ENCODE measurements at places on chromosomes 6 and 20.

DNA sequence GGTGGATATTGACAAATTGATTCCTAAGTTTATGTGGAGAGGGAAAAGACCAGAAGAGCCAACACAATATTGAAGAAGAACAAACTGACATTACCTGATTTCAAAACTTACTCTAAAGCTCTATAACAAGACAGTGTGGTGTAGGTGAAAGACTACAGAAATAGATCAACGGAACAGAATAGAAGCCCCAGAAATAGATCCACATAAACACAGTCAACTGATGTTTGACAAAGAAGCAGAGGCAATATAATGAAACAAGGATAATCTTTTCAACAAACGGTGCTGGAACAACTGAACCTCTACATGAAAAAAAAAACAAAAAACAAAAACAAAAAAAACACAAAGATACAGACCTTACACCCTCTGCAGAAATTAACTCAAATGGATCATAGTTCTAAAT lies 50.2 kb downstream of the MAP3K5 start:
- no peaks in the 10 kb centered on the region for H3K36me3 ChIP-seq
- H3K27me3 ChIP-seq: peaks cover 3% of the 10 kb centered on the region
- peaks cover 9% of the 10 kb centered on the region for H3K4me1 ChIP-seq
- no peak overlapping the region for H3K27ac ChIP-seq
- H3K4me3 ChIP-seq: no peak overlapping the region

- peaks cover 3% of the 10 kb centered on the region for H3K27me3 ChIP-seq
- DNase-seq: no peak
Measured at GRCh38 chr6:13526357-13526726, 38.9 kb upstream of the GFOD1 start.

- H3K4me1 ChIP-seq: no peaks in the 10 kb centered on the region
- H3K4me3 ChIP-seq: no peak overlapping the region
- H3K27me3 ChIP-seq: peaks cover 4% of the 10 kb centered on the region
Measured at GRCh38 chr20:32642257-32643046, 31.3 kb downstream of the C20orf203 start.

- H3K4me3 ChIP-seq: peak overlapping the region; percentile 11
- H3K4me1 ChIP-seq: peaks cover 8% of the 10 kb centered on the region
- no peak overlapping the region for H3K27ac ChIP-seq
- H3K27me3 ChIP-seq: peaks cover 17% of the 10 kb centered on the region
Measured at GRCh38 chr20:45893831-45894230, 2.7 kb downstream of the CTSA start.

DNA sequence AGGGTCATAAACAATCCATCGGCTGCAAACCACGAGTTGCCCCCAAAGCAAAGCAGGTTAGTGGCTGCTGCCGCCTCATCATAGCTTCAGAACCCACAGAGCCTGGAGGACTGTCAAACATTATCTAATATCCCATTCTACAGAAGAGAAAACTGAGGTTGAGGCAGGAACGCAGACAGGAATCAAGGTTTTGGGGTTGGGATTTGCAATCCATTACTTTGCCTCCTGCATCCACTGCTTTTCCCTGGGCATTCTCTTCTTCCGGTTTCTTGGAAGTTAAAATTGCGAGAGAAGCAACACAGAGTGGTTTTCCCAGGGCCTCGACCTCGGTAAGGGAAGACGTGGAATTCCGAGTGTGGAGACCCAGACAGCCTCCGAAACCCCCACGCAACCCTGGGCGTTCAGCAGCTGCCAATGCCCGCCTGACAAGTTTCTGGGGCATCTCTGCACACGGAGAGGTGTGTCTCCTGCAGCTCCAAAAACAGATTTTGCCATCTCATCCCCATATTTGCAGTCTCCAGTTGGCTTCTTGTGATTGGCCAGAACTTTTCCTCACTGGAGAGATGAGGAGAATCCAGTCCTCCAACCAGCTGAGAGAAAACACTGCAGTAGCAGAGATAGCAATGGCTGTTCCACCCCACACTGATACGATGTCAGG lies 45.5 kb upstream of the SNAP25 start:
- peaks cover 3% of the 10 kb centered on the region for H3K27me3 ChIP-seq
- H3K4me1 ChIP-seq: peaks cover 4% of the 10 kb centered on the region
- H3K4me3 ChIP-seq: no peak overlapping the region
- H3K36me3 ChIP-seq: no peaks in the 10 kb centered on the region
- no peak overlapping the region for H3K27ac ChIP-seq

DNA sequence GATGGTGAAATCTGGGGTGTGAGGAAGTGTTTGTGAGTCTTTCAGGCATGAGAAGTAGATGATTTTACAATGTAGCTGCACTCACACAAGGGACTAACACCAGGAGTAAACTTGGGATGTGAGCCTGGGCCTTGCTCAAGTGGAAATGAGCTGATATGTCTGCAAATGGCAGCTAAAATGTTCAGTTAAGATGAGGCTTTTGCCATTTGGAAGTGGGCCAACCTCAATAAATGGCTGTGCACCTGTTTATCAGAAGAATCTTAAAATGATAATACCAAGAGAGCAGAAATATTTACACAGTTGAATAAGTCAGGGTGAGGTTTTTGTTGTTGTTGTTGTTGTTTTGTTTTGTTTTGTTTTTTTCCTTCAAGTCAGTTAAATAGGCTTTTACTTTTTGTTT lies 25.7 kb upstream of the KLHL31 start:
- H3K27ac ChIP-seq: no peak overlapping the region
- peaks cover 3% of the 10 kb centered on the region for H3K27me3 ChIP-seq
- no peak overlapping the region for H3K4me3 ChIP-seq
- no peak for DNase-seq
- H3K4me1 ChIP-seq: no peaks in the 10 kb centered on the region
- no peaks in the 10 kb centered on the region for H3K36me3 ChIP-seq

DNA sequence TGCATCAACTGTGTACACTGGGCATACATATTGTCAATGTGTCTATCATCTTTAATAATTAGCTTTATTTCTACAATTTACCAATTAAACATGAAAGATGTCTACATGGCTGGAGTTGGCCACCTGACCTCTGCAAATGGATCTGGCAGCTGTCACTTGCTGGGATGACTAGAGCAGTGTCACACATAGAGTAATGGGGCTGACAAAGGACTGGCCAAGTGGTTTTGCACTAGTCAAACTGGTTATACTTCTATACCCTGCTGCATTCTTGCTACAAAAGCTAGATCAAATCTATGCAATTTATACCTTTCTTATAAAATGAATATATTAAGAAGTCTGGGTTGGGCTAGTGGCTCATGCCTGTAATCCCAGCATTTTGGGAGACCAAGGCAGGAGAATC lies 99.3 kb downstream of the SESN1 start:
- no peaks in the 10 kb centered on the region for H3K4me1 ChIP-seq
- no peak for DNase-seq
- H3K27ac ChIP-seq: no peak overlapping the region
- peaks cover 13% of the 10 kb centered on the region for H3K36me3 ChIP-seq
- H3K27me3 ChIP-seq: no peaks in the 10 kb centered on the region
- no peak overlapping the region for H3K4me3 ChIP-seq
